ENCODE measurements at places on chromosomes 12 and 14.

DNA sequence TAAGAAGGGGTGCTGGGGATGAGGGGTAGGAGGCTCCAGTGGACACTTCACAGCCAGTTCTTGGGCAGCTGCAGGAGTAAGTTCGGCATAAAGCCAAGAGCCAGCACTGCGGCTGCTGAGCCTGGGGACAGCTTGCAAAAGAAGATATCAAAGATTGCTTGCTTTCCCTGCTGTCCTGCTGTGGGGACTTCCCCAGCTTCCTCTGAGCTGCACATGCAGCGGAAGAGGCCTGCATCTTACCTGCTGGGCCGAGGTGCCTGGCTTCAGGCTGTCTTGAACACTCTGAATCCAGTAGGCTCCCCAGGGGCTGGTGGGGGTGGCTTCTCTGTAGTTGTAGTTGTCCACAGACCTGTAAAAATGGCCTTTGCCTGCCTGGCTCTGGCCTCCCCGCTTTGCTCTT, 1.3 kb downstream of the CHGA start:
- no peak for DNase-seq

DNA sequence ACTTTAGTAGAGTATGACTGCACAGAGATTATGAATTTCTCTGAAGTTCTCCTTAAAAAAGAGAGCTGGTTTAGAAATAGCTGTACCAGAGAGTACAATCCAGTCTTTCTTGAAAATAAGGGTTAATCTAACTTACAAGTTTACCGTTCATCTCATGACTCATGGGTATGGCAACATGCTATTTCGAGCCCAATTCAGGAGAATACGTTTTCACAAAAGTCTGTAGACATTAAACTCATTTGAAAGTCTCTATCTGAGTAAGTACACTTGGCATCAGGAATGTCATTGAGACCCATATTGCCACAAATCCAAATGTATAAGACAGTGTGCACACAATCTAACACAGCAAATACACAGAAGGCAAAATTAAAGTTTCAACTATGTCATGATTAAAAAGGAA, 160.5 kb downstream of the PIK3C2G start:
- no peak for DNase-seq

DNA sequence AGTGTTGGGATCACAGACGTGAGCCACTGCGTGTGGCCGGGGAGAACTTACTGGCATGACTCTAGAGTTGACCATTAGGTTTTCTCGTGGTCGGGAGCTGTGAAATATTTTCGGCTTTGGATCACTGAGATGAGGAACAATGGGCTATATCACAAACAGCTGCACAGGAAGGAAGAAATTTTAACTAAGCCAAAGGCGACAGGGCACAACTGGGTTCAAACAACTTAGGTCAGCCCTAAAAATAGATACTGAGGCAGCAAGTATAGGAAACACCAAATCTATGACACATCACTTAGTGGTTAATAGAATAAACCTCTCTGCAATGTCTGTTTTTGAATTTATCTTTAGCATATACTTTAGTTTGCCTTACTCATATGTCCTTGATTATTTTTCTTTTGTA, 162.9 kb downstream of the LRIG3 start:
- DNase-seq = no peak

DNA sequence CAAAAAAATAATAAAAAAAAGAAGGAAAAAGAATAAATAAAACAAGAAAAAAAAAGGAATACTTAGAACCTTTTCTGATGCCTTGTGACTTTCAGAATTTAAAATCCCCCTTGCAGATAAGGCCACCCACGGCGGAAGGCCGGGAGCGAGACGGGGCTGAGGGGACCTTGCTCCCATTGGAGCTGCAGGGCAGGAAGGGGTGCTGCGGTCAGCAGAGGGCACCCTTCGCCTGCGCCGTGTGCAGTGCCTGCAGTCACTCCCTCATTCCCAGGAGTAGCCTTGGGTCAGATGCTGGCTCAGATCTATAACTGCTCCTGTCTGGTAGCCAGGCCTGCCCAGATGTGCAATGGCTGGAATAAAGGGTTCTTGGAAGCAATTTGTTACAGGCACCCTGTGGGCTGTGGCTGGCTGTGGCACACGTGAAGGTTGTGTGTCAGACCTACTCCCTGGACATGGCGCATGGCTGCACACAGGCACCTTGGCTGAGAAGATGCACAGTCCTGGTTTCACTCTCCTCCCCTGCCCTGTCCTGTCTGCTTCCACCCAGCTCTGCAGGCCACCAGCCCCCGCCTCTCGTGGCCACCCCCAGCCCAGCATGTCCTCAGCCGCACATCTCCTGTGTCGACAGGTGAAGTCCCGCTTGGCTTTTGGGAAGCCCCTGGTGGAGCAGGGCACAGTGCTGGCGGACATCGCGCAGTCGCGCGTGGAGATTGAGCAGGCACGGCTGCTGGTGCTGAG, 13.4 kb upstream of the ALDH2 start:
- DNase-seq = no peak

DNA sequence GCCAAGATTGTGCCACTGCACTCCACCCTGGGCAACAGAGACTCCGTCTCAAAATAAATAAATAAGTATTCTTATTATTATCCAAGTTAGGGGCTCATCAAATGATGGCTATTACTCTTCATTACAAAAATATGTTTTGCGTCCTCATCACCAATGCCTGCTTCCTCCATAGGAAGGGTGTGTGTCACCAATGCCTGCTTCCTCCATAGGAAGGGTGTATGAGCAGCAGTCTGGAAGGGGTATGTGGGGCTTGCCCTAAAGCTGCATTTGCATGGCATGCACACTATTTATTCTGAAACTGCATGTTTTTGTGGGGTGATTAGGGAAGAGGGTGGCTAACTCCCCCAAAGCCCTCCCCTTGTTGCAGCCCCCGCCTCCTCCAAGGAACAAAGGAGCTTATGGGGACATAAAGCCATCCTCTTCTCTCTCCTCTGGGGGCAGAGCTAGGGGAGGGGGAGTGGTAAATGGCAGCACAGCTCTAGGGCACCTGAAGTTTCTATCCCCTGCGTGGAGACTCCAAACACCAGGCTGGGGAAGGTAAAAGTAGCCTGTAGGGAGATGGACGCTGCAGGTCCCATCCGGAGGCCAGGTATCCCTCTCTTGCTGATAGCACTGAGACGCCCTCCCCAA, 1.3 kb downstream of the CAMKK2 start:
- DNase-seq = no peak

DNA sequence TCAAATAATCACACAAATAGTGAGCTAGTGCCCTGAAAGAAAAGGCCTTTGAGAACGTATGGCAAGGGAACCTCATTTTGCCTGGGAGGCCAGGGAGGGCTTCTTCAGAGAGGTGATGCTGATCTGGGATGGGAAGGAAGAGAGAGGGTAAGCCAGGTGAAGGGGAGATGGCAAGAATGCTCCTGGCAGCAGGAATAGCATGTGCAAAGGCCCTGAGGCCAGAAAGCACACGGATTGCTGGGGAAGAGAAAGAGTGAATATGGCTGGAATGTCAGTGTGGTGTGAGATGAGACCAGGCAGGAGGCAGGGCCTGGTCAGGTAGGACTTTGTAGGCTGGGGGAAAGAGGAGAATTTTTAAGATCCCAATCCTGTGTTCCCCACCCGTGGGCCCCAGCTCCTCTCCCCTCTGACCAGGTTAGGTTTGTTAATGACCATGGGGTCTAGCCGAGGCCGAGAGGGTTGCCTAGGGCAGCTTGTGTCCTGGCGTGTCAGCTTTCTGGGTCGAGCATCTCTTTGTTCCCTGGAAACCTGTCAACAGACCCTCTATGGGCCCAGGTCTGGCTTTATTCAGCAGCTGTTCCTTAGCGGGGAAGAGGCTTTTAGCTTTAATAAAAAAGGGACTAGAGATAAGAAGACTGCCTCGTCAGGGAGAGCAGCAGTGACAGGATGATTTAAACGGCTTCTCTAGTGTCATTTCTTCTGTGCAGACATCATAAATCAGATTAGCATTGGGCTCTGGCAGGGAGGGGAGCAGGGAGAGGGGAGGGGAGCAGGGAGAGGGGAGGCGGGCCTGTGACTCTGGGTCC, 123.4 kb downstream of the ADCK1 start:
- DNase-seq = no peak

DNA sequence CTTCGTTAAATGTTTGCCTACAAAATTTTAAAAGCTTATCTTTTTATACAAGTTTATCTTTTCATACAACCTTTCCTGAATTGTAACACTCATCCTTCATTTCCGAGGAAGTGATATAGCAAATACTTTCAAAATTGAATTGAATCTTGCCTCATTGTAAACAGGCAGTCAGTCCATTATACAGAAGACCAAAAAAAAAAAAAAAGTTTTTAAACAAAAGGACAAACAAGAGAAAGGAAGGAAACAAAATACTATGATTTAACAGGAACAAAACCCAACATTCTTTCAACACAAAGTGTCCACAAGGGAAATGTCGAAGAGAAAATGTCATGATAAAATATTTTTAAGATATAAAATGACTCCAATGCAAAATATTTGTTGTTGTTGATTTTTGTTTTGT, 8.5 kb downstream of the ATF7 start:
- DNase-seq = no peak

DNA sequence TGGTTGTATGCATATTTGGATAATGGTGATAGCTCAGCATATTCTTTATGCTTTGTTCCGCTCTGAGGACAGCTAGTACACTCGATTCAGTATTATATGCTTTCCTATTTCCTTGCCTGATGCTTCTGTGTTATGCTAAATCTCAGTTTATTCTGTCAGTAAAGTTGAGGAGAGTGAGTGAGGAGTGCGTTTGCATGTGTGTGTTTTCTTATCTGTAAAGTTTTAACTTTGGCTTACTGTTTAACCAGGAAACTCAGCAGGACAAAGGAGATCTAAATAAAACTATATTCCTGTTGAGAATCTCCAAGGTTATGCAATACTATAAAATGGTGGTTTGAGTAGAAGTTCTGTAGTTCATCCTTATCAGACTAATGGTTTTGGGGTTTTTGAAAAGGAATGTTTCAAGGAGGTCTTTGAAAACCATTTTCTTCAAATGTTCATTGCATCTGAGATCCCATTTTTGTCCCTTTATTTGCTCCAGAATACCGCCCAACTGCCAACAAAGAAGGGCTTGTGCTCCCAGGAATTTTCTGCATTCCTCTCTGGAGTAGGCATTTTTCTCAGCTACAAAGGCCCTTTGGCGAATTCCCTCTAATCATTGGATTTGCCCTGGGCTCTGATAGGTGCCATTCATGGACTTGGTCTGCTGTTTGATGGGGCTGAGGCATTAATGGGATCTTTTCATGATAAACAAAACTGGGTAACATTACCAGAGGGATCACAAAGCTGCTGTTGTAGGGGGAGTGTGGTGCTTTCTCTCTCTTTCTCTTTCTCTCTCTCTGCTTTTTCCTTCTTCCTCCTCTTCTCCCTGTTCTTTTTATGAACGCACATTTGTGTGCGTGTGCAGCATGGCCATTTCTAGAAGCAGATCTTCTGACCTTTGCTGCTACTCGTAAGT, 71.7 kb downstream of the HMGA2 start:
- no peak for DNase-seq

DNA sequence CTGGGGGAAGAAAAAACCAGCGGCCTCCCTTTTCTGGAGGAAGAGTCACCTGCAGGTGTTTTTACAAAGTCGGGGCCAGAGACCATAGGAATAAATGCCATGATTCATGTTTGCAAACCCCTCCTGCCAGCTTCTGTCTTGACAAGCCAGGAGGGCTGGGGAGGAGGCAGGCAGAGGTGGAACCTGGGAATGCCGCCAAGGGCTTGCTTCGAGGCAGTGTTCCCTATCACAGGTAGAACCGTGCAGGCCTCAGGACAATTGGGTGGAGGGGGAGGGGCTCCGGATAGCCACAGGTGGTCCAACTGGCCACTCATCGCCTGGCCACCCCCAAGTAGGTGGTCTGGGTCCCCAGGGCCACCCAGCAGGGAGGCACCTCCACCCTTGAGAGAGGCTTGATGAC, 14.2 kb upstream of the DLK1 start:
- no peak for DNase-seq

DNA sequence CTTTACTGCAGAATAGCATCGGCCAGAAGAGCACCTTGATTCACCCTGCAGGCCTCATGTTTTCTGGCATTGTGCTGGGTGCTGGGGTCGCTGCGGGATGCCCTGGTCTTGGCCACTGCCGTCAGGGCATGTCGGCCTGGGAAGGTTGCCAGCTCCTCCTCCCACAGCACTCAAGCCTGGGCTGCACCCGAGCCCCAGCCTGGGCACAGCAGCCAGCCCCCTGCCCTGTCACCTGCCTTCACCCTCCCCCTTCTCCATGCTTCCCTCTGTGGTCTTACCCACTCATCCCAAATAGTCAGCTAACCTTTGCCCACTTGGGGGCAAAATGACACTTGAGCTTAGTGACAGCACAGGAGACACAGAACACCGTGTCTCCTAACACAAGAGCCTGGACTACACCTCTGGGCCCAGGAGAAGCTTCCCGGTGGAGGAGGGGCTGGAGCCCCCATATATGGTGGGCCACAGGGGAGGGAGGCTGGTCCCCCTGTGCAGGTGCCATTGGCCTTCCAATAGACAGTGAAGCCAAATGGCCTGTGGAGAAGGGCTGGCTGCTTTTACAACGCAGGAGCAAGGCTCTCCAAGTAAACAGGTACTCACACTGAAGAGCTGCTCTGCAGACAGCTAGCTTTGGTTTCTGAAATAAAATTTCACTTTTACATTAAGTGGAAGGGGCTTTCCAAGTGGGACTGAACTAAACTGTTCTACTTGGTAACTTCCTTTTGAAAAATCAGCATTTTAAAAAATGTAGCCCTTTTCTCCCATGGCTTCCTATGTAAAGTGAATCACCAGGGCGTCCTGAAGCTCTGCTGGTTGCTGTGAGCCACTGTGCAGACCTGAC, 51.2 kb upstream of the AMN start:
- no peak for DNase-seq

- DNase-seq = no peak
Measured at GRCh38 chr14:60757567-60758002, 23.0 kb downstream of the MNAT1 start.

DNA sequence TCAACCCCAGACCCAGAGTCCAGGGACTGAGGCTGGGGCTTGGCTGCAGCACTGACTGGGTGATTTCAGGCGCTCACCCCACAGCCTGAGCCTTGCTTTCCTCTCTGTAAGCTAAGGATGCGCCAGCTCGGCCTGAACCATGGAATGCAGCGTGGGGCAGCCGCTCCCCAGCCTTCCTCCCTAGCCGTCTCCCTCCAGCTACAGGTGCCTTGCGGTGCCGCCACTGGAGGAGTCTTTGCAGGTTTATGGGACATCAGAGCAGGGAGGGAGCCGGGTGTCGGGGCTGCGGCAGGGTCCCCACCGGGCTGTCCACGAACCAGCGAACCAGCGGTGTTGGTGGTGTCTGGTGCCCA, 19.4 kb downstream of the PPP2R5C start:
- DNase-seq = no peak

DNA sequence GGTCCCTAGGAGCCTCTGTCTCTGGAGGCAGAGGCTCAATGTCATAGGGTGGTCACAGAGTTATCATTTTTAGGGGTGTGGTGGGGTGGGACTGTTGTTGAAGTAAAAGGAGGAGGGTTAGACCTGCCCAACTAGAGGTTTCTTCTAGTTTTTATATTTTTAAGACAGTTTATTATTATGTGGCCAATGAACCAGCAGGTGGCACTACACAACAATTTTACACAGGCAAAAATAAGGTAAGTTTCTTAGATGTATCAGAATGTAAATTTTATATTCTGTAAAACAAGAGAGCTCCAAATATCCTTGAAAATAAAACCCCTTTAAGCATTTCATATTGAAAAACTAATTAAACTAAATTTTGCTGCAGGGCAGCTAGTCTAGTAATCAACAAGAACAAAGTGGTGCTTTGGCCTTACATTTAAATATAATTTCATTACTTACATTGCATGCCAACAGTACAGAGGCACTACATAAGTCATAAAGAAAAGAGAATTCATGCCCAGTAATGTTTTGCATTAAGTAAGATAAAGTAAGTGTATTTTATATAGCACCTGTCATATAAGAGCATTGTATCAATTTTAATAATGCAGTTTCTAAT, 22.2 kb upstream of the OVCH1 start:
- no peak for DNase-seq
